Right ventricle myocardium inferior (tissue), 1 donor: ENCODE measurements at places on chromosomes 4 and X. TPM values are rescaled to one million over a fixed set of nuclear protein-coding genes. Genes with fewer than 3 reads are reported as not detected.

PABPC1L2A gene
- total RNA-seq: not detected

- no peak for DNase-seq
Measured at GRCh38 chrX:68304602-68305001, 128.7 kb downstream of the OPHN1 start.

DNA sequence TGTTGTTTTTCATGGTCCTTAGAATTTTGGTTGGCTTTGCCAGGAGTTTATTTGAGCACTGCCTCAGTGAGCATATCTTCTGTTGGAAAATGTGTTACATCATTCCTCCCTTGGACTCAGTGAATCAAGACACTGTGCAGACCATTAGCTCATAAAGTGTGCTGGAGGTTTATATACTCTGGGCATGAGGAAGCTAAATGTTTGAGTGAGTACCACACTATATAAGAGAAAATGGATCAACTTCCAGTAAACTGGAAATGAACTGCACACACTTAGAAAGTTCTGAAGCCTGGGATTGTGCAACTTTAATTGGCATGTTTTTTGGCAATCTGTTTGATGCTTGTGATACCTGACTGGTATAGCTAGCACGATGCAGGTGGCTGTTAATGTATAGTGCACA is 75.9 kb downstream of the LIMCH1 start:
- DNase-seq: no peak

DNA sequence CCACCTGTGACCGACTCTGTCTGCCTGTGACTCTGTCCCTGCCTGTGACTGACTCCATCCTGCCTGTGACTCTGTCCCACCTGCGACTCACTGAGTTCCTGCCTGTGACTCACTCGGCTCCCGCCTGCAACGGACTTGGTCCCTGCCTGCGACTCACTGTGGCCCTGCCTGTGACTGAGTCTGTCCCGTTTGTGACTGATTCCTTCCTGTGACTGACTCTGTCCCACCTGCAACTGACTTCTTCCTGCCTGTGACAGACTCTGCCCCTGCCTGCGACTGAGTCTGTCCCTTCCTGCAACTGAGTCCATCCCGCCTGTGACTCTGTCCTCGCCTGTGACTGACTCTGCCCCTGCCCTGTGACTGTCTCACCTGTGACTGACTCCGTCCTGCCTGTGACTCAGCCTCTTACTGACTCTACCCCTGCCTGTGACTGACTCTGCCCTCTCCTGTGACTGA is 9.6 kb upstream of the UVSSA start:
- no peak for DNase-seq

GRCh38 chr4:113534711-113535110 is 226.8 kb downstream of the CAMK2D start:
- DNase-seq: no peak
